ENCODE measurements at places on chromosomes 4 and X. TPM values are rescaled to one million over a fixed set of nuclear protein-coding genes. Genes with fewer than 3 reads are reported as not detected.

- no peak for DNase-seq
Measured at GRCh38 chrX:68454476-68455150, 21.3 kb upstream of the OPHN1 start.

DNA sequence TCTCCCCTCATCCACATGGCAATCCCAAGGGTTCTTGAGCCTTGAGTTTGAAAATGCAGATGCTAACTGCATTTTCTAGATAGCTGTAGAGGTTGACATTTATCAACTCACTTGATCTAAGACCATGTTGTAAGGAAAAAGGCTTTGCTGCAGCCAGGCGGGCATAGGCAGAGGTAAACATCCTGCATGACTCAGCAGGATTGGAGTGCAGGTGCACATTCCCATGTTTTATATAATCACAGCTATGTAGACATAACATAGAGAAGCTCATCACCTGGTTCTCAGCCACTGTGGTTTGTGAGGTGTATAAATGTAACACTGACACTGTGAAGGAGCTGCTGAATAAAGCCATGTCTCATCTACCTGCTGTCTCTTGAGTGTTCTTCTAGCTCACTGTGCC, 62.3 kb upstream of the PDE5A start:
- no peak for DNase-seq

DNA sequence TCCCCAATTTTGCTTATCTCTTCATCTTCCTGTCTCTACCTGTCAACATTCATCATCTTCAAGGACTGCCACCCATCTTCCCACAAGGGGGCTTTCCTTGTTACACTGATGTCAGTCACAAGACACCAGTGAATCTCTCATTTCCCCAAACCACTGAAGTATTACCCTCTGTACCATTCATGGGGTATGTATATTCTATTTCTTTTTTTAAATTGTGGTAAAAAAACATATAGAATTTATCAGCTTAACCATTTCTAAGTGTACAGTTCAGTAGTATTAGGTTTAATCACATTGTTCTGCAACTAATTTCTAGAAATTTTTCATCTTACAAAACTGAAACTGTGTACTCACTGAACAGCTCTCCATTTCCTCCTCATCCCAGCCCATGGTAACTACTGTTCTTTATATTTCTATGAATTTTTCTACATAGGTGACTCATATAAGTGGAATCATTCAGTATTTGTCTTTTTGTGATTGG, 98.6 kb downstream of the LARP7 start:
- no peak for DNase-seq

DNA sequence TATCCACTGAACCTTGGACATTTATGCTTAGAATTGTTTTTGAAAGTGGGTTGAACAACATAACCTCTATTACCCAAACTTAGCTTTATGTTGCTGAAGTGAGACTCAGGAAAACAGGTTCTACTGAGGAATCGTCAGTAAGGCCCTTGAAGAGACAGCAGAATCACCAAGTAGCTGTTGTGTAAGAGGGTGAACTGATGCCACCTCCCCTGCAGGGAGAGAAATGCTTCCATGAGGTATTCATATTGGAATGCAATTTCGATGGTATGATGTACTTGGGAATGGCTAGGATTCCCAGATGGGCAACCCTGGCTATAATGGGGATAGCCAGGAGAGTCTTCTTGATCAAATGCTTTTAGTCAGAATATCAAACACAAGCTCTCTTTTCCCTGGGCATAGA, 4.1 kb upstream of the SCRG1 start:
- no peak for DNase-seq

DNA sequence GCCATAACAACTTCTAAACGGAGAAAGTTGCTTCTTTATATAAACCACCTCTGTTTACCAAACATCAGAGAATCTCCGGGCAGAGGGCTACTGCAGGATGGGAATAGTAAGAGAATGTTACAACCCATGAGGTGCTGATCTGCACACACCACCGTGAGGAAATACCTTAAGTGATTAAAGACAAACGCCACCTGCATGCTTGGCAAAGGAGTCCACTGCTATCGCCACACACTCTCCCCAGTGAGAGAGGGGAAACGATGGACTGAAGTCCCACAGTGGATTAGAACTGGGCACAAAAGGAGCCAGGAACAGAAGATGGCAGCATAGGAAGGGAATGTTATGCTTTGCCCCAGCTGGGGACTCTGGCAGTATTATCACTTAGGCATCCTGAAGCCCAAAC, 15.6 kb downstream of the MAML3 start:
- DNase-seq, result no peak

- DNase-seq, result no peak
Measured at GRCh38 chr4:53450773-53451172, 73.3 kb downstream of the FIP1L1 start.

- no peak for DNase-seq
Measured at GRCh38 chrX:40258909-40259308, 161.2 kb upstream of the BCOR start.

GRCh38 chr4:762211-763190, 56.9 kb downstream of the PCGF3 start:
- no peak for DNase-seq

GRCh38 chr4:13289391-13289790, 194.7 kb downstream of the RAB28 start:
- no peak for DNase-seq

- DNase-seq, result peak; percentile 74
Measured at GRCh38 chr4:121950680-121951520, 960 bp downstream of the TRPC3 start.

DNA sequence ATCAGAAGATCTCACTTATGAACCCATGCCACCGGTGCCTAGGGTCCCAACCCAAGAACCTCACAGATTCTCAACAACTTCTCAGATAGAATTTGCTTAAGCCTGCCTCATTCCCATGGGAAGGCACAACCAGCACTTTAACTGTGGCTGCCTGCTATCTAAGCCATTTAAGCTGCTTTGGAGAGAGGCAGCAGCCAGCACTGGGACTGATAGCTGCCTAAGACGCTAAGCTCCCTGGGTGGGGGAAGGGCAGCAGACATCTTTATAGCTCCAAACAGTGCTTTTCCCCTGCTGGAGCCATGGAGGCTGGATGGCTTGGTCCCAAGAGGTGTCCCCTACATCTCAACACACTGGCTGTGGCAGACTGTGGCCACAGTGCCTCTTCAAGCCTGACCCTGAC, 1268.6 kb downstream of the FAM133A start:
- no peak for DNase-seq

- DNase-seq, result no peak
Measured at GRCh38 chr4:772118-772517, 53.8 kb downstream of the CPLX1 start.

DNA sequence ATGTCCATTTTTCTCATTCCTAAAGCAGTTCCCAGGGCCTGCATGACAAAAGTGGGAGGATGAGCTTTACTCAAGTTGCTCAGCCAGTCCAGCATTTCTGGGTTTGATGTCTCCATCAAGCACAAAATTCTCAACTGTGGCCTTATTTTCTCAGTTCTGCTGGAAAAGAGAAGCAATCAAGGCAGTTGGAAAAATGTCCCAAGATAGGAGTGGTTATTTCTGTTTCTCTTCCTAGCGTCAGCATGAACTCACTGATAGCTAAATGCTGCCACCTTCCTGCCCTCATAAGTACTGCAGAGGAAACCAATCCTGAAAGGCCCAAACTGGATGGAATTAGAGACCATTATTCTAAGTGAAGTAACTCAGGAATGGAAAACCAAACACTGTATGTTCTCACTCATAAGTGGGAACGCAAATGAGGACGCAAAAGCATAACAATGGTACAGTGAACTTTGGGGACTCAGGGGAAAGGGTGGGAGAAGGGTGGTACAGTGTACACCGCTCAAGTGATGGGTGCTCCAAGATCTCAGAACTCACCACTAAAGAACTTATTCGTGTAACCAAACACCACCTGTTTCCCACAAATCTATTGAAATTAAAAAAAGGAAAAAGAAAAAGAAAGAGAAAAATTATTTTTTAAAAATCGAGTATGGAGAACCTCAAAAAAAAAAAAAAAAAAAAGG, 29.6 kb downstream of the ADH7 start:
- no peak for DNase-seq

DNA sequence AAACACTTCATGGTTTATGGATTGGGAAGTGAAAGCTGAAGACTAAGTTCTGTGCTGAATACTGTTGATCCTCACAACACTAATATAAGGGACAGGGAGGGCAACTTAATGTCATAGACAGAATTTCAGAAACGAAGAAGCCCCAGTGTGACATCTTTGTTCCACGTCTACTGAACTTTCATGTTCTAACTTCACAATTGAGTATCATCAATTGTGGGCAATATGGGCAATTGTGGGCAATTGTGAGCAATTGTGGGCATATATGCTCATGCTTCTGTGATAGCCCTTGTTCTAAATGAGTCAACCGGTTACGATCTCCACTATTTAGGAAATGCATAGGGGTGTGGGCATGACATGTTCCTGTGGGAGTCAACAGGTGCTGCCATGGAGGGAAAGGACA, 33.7 kb downstream of the CYBB start:
- DNase-seq, result no peak

SSX2 gene
- total RNA-seq, result not detected

CXCL6 gene
- 0.22 TPM for total RNA-seq

TSPAN7 gene
- total RNA-seq, result 13.0 TPM

ETDC gene
- total RNA-seq, result not detected

TRAM1L1 gene
- 0.78 TPM for total RNA-seq

CLOCK gene
- 32.0 TPM for total RNA-seq

FGF2 gene
- total RNA-seq, result 9.8 TPM
